ENCODE measurements at places on chromosomes 3 and 15.

DNA sequence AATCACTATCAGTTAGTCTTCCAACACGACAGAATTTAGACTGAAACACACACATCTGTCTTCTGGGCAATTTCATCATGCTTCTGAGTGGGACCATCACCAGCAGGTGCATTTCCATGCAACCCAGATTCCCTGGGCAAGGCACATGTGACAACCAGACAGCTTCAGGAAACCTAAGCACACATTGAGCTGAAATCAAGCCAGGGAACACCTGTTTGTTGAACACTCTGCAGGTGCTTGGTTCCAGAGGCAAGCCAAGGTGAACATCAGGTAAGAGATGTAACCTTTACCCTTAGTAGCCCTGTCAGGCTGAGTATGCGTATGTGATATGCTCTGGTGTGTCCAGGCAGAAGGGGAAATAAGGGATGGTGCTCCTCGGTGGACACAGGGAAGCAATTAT, 3.3 kb upstream of the PSMD2 start:
- DNase-seq, result no peak

- DNase-seq, result no peak
These were observed 35.3 kb downstream of the FSIP1 start for GRCh38 chr15:39747326-39747725.

DNA sequence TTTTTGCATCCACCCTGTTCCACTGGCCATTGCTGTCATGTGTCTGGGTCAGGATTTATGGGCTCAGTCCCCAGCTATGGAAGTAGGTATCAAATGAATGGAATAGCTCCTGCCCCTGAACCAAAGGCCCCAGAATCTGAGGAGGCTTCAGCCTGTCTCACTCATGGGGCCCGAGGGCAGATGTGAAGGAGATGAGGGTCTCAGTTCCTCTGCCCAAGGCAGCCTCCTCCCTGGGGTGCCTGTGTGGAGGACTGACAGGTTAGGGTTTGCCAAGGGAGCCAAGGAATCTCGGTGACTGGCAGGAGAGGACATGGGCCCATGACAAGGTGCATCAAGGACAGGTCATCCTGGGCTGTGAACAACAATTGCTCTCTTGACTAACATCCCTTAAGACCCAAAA, 70.4 kb downstream of the CPN2 start:
- no peak for DNase-seq

DNA sequence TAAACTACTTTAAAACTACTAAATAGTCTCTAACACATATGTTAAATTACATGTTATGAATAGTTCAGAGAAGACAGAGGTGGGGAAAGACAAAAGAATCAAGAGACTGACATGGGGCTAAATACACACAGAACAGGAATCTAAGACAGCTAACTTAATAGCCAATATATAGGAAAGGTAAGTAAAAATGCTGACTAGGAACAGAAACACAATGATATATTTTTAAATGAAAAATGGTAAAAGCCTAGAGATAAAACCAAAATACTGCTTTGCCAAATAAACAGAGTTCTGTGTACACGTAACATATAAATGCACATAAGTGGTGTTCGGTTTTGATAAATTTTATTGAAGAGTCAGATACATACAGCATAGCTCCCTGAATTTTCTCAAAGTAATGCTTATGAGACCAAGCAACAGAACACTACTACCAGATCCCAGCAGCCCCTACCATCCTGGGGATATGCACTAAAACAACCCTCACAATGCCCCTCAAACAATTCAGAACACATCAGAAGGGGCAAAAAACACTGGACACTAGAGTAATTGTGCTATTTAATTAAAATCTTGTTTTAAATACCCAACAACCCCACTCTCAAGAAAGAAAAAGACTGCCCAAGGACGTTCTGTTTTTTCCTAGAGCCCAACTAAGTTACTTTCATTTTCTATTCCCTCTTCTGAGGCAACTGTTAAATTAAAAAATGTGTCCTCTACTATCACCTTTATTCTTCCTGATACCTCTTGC, 121.1 kb downstream of the ADAM10 start:
- no peak for DNase-seq

DNA sequence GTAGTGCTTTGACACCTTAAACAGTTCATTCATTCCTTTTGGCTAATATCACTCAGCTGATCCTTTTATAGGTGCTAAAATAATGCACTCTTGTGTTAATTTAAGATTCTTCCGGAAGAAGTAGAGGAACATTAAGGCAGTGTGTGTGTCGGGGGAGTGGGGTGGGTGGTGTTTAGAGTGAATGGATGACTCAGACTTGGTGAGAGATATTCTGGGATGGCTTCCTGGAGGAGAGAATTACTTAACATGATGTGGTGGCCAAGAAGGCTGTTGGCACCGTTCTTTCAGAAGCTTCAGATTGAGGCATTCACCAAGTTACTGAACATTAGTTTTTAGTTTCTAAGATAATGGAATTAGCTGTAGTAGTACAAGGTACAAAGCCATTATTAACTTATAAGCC, 125.6 kb upstream of the ROPN1 start:
- no peak for DNase-seq

GRCh38 chr15:75200765-75201615, 692 bp upstream of the C15orf39 start:
- no peak for DNase-seq

Measured in glomerular endothelial cell (primary cell).